ENCODE measurements at places on chromosomes 5 and 9.
A peak's percentile ranks its signal among the peaks of the same experiment; 100 is the strongest.

- no peak for DNase-seq
Observed at GRCh38 chr5:172524573-172525021, 70.3 kb upstream of the SH3PXD2B start.

GRCh38 chr9:130286781-130287428 lies 21.3 kb downstream of the HMCN2 start:
- no peak for DNase-seq

GRCh38 chr9:20642045-20642444 lies 19.7 kb upstream of the MLLT3 start:
- no peak for DNase-seq

GRCh38 chr9:128972956-128973355 lies 25.5 kb downstream of the NUP188 start:
- no peak for DNase-seq

DNA sequence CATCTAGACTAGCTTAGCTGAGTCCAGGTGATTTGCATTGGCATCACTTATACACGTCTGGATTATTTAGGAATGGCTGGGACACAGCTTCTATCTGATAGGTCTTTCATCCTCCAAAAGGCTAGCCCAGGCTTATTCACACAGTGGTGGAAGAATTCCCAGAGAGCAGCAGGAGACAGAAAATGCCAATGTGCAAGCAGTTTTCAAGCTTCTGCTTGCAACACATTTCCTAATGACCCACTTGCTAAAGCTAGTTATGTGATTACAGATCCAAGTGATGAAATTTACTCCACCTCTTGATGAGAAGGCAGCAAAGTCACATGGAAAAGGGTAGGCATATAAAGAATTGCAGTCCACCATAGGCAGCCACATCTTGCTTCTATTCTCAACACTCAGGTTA lies 44.2 kb upstream of the MAST4 start:
- DNase-seq: no peak

DNA sequence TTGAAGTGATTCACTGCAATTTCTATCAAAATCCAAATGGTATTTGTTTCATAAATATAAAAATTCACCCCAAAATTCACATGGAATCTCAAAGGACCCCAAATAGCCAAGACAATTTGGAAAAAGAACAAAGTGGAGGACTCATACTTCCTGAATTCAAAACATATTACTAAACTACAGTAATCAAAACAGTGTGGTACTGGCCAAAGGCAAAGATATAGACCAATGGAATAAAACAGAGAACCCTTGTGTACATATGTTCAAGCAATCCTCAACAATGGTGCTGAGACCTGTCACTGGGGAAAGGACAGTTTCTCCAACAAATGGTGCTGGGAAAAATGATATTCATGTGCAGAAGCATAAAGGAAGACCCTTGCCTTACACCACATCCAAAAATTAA lies 14.0 kb downstream of the OBP2B start:
- DNase-seq: no peak

DNA sequence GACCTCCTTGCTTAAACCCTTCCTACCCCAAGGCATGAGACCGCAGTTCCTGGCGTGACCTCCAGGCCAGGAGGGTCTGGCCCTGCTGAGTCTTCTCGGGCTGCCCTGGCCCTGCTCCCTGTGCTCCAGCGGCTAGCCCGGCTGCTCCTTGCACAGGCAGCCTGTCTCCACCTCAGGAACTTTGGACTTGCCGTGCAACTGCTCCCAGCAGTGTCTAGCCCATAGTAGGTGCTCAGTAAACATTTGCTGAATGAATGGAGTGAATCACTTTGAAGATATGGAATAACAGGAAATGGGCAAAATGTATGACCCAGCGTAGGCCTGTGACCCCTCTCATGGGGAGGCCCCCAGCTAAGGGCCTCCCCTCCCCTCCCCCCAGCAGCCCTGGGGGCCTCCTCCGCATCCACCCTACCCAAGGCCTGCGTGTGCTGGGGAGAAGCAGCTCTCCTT lies 127.1 kb downstream of the ZNF354C start:
- DNase-seq: no peak

DNA sequence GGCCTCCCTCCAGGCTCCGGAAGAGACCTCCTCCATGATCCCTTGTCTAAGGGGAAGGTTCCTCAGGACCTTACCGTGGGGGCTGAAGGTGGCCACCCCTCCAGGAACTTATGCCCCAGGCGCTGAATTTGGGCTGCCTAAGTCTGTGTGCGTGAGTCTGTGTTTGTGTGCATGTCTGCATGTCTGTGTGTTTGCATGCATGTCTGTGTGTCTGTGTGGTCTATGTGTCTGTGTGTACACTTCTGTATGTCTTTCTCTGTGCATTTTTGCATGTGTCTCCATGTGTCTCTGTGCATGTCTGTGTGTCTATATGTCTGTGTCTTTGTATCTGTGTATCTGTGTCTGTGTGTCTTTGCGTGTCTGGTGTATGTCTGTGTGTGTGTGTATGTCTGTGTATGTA lies 20.5 kb downstream of the ABO start:
- no peak for DNase-seq

GRCh38 chr5:119022017-119022745 lies 33.8 kb upstream of the DTWD2 start:
- DNase-seq: no peak

GRCh38 chr5:143066556-143067281 lies 296.5 kb downstream of the ARHGAP26 start:
- no peak for DNase-seq

GRCh38 chr5:124420952-124421351 lies 325.5 kb downstream of the ZNF608 start:
- no peak for DNase-seq

DNA sequence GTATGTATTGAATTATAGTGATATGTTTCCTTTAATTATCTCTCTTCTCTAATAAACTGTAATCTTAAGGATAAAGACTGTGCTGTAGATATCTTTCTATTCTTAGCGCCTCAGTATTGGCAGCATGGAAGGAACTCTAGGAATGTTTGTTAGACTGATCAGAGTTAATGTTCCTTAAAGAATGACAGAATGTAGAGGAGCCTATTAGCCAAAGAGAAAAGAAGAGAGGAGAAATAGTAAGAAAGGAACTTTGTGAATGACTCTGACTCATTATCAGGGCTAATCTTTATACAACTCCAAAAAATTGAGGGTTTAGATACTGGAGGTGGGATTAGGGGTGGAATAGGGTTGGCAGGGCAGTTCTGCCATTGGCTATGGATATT lies 59.0 kb upstream of the NUDT12 start:
- DNase-seq: no peak

GRCh38 chr9:120574473-120574872 lies 5.5 kb downstream of the CDK5RAP2 start:
- DNase-seq: no peak

- no peak for DNase-seq
Observed at GRCh38 chr5:176353533-176353932, 8.0 kb downstream of the KIAA1191 start.

- DNase-seq: no peak
Observed at GRCh38 chr5:33968211-33969005, 16.1 kb downstream of the SLC45A2 start.

GRCh38 chr9:114611516-114612271 lies 603 bp downstream of the TMEM268 start:
- DNase-seq: peak; percentile 55

DNA sequence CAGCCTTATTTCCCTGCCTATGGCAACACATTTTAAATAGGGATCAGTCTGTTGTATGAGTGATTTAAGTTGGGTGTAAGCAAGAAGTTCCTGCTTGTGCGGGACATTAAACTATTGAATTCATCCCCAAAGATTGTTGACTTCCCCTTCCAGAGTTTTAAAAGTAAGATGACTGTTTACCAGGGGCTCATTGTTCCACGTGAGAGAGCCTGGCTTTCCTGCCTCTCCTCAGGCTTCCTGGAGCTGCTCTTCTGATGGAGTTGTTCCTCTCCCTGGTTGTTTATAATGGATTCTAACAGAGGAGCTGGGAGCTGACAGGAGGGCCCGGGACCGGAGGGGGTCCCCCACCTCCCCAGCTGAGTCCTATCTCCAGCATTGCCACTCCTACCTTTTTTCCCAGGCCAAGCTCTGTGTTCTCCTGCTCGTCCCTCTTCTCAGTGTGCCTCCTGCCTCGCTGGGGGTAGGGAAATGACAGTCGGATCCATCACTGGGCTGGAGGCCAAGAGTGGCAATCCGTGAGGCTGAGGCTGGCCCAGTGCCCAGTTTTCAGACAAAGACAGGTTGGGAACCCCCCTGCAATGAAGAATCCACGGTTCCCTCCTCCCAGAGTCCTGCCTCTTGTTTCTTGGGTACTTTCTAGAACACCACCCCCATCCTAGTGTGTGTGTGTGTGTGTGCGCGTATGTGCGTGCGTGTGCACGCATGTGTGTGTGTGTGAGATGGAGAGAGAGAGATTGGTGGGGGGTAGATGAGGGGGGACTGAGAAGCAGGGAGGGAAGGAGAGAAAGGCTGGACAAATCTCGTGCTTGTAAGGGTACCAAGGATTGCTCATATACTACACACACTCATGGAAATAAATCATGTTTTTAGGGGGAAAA lies 123.7 kb upstream of the NFIB start:
- DNase-seq: no peak

DNA sequence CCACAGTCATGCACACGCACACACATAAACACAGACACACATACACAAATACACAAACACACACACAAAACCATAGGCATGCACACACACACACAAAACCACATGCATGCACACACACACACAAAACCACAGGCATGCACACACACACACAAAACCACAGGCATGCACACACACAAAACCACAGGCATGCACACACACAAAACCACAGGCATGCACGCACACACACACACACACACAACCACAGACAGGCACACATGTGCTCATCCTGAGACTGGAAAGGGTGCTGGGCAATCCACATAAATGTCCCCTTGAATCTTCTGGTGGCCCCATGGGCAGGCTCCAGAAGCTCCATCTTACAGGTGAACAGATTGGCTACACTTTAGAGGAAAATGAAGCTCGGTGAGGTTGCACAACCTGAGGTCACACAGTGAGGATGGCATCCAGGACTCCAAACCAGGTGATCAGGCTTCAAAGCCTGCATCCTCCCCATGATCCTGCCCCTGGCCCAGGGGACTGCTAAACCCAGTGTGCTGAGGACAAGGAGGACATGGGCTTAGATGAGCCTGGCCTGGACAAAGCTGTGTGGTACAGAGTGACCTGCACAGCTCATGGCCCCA lies 144.8 kb downstream of the GADD45G start:
- no peak for DNase-seq

- DNase-seq: no peak
Observed at GRCh38 chr9:94479757-94480156, 75.1 kb upstream of the PCAT7 start.

DNA sequence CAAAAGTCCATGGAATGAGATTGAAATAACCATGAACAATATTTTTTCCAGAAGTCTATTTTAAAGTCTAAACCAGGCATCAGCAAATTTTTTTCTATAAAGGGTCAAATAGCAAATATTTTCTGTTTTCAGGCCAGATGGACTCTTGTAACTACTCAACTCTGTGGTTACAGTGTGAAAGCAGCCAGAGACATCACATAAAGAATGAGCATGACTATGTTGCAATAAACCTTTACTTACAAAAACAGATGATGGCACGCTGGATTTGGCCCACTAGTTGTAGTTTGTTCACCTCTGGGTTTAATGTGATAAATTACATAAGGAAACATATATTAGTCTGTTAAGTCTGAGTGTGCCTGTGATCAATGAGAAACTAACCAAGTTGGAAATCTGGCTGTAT lies 319.2 kb downstream of the TRPM3 start:
- no peak for DNase-seq

- DNase-seq: no peak
Observed at GRCh38 chr9:15155826-15156225, 151.2 kb downstream of the TTC39B start.

DNA sequence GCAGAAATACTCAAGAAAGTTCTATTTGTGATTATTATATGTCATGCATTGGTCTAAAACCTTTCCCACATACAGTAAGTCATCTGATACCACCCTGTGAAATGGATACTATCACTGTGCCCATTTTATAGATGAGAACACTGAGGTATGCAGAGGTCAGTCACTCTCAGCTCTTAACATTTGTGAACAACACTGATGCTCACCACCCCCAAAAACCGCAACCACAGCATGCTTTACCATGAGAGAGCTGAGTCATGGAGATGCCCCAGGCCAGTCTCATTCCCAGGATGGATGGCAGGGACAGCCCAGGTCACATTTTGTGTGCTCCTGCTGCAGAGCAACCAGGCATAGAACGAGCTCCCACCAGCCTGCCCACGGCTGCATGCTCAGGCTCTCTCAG lies 53.5 kb upstream of the IRX1 start:
- DNase-seq: no peak

DNA sequence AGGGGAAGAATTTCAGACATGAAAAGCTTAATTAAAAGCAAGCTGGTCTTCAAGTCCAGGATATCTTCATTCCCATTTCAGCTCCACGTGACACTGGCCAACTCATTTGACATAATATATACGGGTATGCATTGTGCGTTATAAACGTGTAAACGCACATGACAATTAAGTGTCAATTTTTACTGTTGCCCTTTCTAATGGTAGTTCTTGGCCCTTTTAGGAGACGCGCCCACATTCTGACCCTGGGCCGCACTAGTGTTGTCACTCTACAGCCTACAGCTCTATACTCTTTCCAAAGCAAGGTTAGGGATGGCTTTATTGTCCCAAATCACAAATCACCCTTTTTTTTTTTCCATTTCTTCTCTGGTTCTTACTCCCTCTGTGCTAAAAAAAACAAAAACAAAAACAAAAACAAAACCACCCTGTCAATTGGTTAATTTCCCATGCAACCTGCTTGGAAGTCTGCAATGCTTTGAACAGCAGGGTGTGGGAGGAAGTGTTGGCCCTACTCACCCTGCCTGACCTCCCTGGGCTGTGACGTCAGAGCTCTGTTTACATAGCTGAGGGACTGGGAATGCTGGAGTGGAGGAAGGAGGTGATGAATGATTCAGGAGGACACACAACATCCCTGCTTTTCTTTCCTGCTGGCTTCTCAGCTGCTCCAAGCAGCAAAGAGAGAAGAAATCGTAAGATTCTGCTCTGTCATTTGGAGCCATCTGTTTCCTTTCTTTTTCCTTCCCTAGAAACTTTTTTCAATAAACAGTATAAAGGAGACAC lies 19.3 kb downstream of the RFK start:
- no peak for DNase-seq

- DNase-seq: no peak
Observed at GRCh38 chr9:6884990-6885389, 127.2 kb downstream of the KDM4C start.

DNA sequence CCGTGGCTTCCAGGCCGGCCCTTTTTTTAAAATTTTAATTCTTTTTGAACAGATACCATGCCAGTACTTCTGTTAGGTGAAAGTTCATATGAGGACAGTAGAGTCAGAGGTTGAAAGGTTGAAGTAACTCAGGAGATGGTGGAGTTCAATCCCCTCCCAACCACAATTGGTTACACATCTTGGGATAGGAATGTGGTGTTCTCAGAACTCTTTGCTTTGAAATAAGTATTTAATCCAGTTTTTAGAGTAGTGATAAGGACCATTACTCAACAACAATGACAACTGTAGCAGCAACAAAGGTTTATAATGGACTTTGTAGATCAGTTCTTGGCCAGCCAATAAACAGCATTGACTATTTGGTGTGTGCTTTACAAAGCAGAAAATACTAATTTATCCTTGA lies 116.0 kb downstream of the ARHGAP26 start:
- no peak for DNase-seq

- no peak for DNase-seq
Observed at GRCh38 chr5:36889264-36889663, 12.7 kb downstream of the NIPBL start.

GRCh38 chr9:128109050-128109709 lies 18.3 kb downstream of the PTGES2 start:
- no peak for DNase-seq
